Activated T-cell treated with anti-CD3 and anti-CD28 coated beads, Interleukin-2, amount 50 U/mL, for 72 hours (primary cell): ENCODE measurements at places on chromosomes 5 and 9.

GRCh38 chr9:126885131-126885641 lies 24.7 kb downstream of the ZBTB34 start:
- DNase-seq: no peak

GRCh38 chr9:7265181-7265580 lies 507.4 kb downstream of the KDM4C start:
- DNase-seq: no peak

- no peak for DNase-seq
These were observed 70.1 kb downstream of the PDE4D start for GRCh38 chr5:59823420-59823819.

DNA sequence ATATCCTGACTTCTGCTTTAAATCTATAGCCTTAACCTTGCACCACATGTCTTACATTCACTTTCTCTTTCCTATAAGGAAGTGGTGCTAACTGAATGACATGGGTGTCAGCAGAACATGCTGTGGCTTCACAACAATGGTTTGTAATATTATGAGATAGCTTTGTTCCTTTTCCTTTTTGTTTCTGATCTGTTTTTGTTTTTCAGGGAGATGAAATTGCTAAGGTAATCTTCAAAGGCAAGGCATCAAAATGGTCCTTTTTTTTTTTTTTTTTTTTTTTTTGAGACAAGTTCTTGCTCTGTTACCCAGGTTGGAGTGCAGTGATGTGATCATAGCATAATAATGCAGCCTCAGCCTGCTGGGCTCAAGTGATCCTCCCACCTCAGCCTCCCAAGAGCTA lies 53.6 kb upstream of the RANBP6 start:
- DNase-seq: peak; percentile 11

DNA sequence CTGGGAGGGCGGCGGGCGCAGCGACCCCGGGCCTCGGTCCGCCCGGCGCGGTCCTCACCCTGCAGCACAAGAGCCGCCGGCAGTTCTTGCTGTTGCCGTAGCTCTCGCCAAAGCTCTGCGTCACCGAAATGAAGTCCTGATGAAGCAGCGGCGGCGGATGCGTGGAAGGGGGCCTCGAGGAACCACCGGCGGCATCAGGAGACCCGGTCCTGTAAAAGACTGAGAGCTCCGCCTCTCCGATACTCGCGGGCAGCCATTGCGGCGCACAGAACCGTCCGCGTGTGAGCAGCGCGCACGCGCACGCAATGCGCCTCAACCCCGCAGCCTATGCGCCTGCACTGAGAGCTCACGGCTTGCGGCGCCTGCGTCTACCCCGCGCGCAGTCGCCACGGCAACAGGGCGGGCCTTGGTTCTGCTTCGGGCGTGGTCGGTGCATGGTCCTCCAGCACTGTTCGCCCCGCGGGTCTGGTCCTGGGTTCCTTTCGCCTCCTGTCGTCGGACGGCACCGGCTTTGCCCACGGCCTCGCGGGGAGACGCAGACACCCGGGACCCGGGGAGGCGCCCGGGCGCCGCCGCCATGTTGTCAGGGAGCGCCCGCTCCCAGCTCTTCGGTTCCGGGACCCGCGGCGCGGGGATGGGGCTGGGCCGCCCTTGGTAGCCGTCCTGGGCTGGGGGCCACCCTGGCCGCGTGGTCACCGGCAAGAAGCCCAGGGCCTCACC lies 9.3 kb upstream of the GRIN1 start:
- DNase-seq: peak; percentile 93

DNA sequence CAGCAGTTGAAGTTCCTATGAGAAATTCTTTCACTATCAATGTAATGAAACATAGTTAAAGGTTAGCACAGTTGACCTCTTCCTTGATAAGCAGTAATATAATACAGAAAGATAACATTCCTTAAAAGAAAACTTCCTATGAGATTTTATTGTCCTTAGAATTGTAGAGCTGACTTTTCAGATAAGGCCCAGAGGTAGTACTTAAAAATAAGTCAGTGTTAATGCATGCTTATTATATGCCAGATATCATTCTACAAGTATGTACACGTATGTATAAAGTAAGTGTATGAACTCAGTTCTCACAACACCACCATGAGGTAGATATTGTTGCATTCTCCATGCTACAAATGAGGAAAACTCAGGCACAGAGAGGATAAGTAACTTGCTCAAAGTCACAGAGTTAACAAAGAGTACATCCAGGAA lies 15.3 kb downstream of the AP3S1 start:
- no peak for DNase-seq

- no peak for DNase-seq
These were observed 73.7 kb upstream of the ADAMTS2 start for GRCh38 chr5:179418972-179419371.

- no peak for DNase-seq
These were observed 404.7 kb downstream of the TLE4 start for GRCh38 chr9:79976257-79977073.

GRCh38 chr5:168156170-168156569 lies 135.3 kb upstream of the WWC1 start:
- no peak for DNase-seq

GRCh38 chr5:155728146-155728856 lies 598.7 kb upstream of the SGCD start:
- DNase-seq: no peak

DNA sequence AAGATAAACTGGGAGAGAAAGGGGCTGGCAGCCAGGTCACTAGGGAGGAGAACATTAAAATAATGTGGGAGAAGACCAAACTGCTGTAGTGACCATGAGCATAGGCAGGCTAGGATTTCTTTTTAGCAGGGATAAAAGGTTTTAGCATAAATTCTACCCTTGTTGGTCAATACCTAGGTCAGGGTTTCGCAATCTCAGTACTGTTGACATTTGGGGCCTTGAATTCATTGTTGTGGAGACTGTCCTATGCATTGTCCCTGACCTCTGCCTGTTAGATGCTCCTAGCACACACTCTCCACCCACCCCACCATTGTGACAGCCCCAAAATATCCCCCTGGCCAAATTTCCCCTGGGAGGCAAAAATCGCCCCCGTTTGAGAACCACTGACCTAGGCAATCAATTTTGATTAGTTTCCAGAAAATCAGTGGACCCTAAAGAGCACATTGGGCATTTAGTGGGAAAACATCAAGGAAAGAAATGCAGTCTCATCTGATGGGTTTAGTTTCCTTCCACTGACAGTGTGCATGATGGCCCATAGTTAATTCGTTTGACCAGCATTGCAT lies 181.4 kb downstream of the NTRK2 start:
- no peak for DNase-seq

DNA sequence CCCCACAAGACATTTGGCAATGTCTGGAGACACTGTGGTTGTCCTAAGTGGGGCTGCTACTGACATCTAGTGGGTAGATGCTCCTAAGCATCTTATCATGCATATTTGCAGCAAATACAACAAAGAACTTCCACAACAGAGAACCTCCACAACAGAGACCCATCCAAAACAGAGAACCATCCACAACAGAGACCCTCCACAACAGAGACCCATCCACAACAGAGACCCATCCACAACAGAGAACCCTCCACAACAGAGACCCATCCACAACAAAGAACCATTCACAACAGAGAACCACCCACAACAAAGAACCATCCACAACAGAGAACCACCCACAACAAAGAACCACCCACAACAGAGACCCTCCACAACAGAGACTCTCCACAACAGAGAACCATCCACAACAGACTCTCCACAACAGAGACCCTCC lies 32.8 kb downstream of the ARPC5L start:
- DNase-seq: peak; percentile 48

DNA sequence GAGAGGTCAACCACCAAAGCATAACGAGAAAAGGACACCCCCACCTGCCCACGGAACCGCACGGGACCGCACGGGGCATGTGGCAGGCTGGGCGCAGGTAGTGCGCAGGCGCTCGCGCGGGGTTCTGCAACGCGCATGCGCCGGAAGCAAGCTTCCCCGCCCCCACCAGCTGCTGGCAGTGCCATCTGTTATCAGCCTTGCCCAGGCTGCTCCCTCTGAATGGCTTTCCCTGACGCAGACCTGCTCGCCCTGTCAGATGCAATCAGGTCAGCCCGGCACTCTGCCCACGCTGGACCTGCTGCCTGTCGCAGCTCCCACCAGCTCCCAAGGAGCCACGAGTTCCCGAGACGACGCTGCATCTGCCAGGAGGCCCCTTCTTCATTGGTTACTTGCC lies 22.8 kb downstream of the PTCH1 start:
- peak; percentile 46 for DNase-seq

DNA sequence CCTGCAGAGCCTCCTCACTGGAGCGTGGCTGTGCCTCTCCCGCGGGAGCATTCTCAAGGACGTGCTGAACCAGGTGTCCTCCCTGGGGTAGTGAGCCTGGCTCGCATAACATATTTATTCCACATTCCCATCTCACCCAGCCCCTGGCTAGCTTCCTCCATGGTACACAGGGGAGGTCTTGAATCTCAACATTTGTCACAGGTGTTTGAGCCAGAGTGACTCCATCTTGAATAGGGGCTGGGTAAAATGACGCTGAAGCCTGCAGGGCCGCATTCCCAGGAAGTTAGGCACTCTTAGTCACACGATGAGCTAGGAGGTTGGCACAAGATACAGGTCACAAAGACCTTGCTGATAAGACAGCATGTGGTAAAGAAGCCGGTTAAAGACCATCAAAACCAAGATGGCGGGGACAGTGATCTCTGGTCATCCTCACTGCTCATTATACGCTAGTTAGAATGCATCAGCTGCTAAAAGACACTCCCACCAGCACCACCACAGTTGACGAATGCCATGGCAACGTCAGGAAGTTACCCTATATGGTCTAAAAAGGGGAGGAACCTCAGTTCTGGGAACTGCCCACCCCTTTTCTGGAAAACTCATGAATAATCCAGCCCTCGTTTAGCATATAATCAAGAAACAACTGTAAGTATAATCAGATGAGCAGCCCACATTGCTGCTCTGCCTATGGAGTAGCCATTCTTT lies 273.8 kb upstream of the IRX4 start:
- DNase-seq: no peak

DNA sequence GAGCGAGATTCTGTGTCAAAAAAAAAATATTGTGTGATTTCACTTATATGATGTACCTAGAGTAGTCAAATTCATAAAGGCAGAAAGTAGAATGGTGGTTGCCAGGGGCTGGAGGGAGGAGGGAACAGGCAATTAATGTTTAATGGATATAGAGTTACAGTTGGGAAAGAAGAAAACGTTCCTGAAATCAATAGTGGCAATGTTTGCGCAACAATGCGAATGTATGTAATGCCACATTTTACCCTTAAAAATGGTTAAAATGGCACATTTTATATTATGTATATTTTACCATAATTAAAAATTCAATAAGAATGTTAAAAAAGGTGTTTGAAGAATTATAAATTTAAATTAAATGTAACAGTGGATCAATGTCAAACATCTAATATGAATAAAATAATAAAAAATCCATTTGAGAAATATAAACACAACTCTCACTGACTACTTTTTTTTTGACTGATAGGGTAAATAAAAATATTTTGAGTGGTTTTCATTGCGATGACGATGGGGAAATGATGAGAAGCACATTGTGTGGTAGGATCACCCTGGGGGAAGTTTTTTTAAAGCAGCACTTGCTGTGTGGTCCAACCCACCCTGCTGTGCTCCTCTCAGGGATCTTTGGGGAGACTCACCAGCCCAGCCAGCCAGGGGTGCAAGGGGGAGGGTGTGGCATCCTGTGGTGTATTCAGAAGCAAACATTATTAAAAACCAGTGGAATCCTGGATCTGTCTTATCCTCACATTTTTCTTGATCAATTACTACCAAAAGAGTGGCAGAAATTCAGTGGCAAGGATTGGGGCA lies 4.3 kb downstream of the FYB1 start:
- DNase-seq: no peak

- DNase-seq: no peak
These were observed 51.5 kb downstream of the COL15A1 start for GRCh38 chr9:98995059-98995671.

GRCh38 chr5:83488271-83488670 lies 16.7 kb downstream of the VCAN start:
- no peak for DNase-seq

- DNase-seq: no peak
These were observed 73.0 kb upstream of the GPR151 start for GRCh38 chr5:146589028-146589345.

- peak; percentile 22 for DNase-seq
These were observed 31.2 kb downstream of the FGF18 start for GRCh38 chr5:171450423-171451331.

DNA sequence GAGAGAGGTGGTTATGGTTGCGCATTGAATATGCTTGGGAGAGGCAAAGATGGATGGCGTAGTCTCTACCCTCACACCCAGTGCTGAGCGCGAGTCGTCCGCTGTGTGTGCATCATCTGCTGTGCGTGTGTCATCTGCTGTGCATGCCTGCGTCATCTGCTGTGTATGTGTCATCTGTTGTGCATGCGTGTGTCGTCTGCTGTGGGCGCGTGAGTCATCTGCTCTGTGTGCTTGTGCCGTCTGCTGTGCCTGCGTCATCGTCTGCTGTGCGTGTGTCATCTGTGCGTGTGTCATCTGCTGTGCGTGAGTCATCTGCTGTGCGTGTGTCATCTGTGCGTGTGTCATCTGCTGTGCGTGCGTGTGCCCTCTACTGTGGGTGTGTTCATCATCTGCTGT lies 68.0 kb upstream of the IRX4 start:
- no peak for DNase-seq

GRCh38 chr5:142000704-142001484 lies 11.9 kb downstream of the GNPDA1 start:
- DNase-seq: no peak

GRCh38 chr9:137955224-137955570 lies 77.6 kb downstream of the CACNA1B start:
- DNase-seq: no peak

GRCh38 chr9:87342743-87343142 lies 154.9 kb upstream of the DAPK1 start:
- DNase-seq: no peak

DNA sequence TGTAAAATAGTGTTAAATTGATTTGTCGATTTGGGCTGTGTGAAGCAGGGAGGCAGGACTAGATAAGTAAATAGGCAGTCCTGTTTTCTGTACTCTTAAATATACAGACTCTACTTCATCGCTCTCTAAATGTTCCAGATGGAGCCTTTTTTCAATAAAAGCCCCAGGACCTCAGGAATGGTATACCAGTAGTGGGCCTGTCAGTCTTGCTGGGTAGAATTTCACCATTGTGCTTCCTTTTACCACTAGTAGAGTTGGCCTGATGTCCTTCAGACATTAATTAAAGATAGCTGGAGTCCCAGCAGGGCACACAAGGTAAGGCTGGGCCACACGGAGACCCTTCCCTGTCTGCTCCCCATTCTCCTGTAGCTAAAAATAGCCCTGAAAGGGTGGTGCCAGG lies 6.0 kb downstream of the SNX18 start:
- no peak for DNase-seq

DNA sequence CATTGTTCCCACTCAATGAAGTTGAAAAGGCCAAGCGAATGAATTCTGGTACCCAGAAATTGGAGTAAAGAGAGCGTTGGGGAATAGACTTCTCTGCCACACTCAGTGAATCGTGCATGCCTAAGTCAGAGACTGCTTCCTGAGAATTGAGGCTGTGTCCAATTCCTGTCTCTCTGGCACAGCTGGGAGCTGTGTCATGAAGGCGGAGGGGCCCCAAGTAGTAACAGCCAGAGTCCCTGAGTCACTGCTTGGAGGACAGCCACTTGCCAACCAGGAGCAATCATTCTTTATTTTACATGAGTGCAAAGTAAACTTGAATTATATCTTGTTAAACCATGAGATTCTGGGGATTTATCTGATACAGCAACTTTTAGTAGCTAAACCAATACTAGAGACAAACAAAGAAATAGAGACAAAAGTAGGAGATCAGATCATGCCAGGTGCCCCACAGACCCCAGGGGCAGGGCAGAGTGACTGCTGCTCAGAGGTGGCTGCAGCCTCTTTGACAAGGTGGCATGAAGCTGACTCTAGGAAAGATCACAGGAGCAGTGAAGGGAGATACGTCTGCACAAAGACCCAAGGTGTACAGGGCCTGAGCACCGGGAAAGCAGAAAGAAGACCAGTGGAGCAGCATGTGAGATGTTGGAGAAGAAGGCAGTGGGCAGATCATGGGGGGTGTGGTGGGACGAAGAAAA lies 246.0 kb downstream of the GADD45G start:
- no peak for DNase-seq
